ENCODE measurements at places on chromosomes 16 and 17.
A peak's percentile ranks its signal among the peaks of the same experiment; 100 is the strongest.

DNA sequence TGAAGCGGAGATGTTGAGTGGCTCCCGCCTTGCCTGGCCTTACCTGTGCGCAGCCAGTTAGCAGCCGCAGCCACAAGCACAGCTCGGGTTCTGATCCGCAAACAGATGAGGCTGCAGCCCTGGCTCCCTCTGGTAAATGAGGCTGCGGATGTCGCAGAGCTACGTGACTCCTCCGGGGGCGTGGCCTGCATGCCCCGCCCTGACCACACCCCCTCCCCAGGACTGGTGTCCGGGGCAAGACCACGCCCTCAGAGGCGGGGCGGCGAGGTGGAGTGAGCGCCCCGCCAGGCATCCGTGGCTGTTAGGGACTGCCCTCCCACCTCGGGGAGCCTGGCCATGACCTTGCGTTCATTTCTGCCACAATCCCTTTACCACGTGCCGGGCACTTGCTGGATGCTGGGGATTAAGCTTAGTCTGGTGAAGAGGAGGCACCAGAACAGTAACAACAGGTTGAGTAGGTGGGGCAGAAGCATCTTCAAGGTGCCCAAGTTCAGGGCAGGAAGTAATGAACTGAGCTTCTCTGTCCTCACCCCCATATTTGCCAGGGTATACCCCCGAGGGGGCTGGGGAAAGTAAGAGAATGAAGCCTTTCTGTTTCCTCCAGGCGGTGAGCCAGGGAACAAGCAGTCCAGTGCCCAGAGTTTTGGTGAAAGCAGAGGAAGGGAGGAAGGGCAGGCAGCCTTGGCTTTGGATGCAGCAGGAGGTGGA is at the start of gene ALDOC:
Gene ALDOC (minus strand): TSS at position 138 of the 708 bp plus-strand sequence. CDS start 1,363 bp downstream, outside the sequence.
- peak; percentile 99 for DNase-seq

GRCh38 chr16:13988038-13988437 is 68.1 kb downstream of the ERCC4 start:
- DNase-seq: no peak

DNA sequence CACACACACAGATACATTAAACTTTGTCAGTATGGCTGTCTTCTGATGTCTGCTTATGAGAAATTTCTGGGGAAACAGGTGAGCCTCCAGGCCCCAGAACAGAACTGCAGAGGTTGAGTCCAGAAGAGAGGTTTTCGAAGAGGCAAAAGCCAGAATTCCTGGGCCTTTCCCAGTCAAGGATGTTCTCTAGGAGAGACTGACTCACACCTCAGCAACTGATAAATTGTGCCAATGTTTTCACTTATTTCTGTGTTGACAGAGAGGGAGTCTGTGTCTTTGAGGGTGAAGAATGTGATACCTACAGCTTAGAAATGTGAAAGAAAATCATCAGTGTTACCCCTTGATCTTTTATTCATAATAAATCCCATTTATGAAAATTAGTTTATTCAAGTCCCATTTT is 30.3 kb downstream of the LDHD start:
- no peak for DNase-seq

DNA sequence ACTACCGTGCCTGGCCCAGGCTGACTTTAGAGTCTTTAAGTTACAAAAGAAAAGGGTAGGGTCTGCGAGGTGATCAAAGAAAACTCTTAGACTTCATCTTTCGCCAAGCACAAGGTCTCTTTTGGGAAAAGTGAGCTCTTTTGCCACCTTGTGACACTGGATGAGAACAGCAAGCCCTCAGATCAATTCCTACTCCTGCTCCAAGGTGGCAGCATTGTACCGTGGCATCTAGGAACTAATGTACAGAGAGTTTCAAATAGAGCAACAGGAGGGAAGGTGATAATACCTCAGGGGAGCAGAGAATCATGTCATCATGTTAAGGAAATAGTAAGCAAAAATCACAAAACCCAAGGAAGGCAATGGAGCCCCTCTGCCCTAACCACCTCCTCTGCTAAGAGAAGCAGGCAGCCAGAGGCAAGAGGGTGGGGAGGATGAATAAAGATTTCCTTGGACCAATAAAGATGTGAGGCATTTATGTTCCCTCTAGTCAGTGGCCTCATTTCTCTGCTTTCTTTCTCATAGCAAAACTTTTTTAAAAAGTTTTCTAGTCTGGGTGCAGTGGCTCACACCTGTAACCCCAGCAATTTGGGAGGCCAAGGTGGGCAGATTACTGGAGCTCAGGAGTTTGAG is 2.1 kb upstream of the C17orf78 start:
- DNase-seq: peak; percentile 83

DNA sequence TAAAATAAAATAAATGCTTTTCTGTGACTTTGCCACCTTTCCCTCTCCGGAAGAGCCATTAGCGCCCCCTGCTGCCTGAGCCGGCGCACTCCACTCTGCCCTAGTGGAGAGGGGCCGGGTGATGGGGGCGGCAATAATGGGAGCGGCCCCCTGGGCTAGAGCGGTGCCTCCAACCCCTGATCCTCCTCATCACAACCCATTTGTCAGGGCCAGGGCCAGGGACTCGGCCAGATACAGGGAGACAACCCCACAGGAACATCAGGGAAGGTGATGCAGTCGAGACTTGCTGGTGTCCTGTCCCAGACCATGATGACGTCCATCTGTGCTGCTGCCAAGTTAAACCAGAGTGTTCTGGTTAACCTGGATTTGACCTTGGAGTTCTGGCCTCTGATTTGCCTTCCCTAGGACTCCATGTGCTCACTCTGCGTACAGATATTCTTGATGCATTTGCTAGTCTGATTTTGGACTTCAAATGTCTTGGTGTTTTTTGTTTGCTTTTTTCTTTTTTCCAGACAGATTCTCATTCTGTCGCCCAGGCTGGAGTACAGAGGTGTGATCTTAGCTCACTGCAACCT is 46.1 kb upstream of the BPTF start:
- peak; percentile 51 for DNase-seq

GRCh38 chr16:51797669-51798259 is 646.7 kb upstream of the SALL1 start:
- no peak for DNase-seq

DNA sequence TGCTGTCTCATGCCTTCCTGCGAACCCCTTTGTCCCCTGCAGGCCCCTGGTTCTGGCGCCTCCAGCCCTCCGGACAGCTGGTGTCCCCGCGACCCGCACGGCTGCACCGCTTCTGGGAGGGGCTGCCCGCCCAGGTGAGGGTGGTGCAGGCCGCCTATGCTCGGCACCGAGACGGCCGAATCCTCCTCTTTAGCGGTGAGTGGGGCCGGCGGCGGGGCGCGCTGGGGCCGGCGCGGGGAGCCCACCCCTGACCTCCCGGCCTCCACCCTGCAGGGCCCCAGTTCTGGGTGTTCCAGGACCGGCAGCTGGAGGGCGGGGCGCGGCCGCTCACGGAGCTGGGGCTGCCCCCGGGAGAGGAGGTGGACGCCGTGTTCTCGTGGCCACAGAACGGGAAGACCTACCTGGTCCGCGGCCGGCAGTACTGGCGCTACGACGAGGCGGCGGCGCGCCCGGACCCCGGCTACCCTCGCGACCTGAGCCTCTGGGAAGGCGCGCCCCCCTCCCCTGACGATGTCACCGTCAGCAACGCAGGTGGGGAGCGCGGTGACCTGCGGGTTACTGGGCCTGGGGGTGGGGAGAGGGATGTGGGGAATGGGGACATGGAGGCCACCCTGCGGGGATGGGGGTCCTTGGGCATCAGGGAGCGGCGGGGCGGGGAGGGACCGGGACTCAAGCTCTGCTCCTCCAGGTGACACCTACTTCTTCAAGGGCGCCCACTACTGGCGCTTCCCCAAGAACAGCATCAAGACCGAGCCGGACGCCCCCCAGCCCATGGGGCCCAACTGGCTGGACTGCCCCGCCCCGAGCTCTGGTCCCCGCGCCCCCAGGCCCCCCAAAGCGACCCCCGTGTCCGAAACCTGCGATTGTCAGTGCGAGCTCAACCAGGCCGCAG is 7.1 kb upstream of the IL32 start:
- DNase-seq: peak; percentile 73

DNA sequence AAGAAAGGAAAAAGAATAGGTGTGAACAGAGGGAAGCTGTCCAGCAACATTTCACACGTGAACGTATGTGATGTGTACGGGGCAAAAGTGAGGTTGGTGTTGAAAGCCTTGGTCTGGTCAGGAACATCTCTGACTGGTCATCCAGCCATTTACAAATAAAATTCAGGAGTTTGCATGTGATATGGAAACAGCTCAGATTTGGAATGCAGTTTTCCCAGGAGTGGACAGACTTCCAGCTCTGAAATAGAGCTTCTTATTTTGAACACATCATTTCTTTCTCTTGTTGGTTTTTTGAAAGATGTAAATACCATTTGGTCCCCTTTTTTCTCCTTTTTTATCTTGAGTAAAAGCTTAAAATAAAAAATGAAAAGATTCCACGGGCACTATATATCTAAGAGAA is 566.2 kb upstream of the ZFHX3 start:
- no peak for DNase-seq

DNA sequence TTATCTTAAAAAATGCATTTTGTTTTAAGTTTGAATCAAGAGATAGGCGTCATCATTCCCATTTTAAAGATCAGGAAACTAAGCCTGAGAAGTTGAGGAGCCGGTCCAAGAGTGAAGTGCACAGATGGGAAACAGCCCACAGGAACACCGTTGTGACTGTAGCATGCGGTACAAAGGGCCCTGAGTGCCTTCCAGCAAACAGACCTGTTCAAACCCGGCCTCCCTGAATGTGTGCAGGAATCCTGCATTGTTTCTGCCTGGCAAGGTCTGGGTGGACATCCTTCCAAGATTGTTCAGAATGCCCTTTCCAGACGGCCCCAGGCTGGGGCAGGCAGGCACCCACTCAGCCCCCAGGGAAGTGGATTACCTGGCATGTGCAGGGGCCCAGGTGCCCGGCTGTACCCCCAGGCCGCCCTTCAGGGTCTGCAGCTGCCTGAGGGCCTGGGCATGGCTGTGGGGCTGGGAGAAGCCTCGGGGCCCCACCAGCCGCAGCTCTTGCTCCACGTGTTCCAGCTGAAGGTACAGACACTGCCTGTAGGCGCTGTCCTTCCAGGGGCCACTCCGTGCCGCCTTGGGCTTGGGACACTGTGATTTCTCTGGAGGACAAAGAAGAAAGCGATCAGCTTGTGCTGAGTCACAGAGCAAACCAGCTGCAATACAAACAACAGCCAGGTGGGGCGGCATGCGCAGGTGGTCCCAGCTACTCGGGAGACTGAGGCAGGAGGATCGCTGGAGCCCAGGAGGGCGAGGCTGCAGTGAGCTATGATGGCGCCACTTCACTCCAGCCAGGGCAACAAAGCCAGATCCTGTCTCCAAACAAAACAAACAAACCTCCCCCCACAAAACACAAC is 45.0 kb upstream of the GCSH start:
- no peak for DNase-seq

DNA sequence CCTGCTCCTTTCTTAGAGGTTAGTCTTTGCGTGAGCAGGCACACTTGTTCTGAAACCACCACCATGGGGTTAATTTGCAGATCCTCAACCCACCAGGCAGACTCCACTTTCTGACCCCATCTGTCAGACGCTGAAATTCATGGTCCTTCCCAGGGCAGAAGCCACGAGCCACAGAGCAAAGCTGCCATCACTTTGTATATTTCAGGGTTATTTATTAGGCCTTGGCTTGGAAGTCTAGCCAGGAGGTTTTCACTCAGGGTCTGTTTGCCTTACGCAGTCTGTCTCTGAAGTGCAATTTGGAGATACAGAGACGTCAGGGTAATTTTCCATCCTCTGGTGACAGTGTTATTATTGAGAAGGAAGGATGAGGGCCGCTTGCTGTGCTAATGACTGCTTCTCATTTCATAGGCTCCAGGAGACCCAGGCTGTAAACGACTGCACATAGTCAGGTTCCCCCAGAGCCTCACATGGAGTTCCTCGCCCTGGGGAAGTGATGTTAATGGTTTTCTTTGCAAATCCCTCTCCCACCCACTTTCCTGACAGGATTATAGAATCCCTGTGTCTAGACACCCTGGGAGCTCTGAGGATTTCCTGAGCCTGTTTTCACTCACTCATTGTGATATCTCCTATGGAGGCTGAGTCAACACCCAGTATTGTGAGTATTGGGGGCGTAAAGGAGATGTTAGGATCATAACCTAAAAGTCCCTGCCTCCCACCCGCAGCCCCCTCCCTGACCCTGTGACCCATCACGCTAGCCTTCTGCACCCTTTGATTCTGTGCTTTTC is 269.0 kb downstream of the ABCC12 start:
- DNase-seq: no peak

- no peak for DNase-seq
Measured at GRCh38 chr17:17787568-17787967, 49.2 kb downstream of the SREBF1 start.

- DNase-seq: no peak
Measured at GRCh38 chr16:12558641-12559040, 245.0 kb downstream of the CPPED1 start.

DNA sequence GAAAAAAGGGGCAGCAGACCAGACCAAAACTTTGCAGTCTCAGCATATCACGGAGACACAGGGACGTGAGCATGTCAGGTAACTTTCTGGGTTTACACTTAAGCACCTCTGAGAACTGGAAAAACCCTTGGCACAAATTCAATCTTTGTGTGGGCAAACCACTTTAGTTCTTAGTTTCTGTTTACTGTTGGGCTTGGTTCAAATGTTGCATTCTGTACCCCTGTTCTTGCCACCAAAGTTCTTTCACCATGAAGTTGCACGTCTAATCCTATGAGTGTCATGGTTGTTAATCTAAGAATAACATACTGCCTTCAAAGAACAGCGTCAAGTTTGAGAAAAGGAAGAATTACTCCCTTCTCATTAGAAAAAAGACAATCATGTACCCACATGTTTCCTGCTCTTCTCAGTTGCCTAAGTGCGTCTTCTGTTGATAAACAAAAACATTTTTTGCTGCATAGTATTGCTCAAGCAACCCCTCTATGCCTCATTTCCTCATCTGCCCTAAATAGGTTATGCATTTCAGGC is 11.6 kb downstream of the KRT33A start:
- no peak for DNase-seq

- no peak for DNase-seq
Measured at GRCh38 chr17:6512552-6512951, 43.8 kb downstream of the PITPNM3 start.

GRCh38 chr17:39092692-39093230 is 58.7 kb downstream of the PLXDC1 start:
- no peak for DNase-seq

- no peak for DNase-seq
Measured at GRCh38 chr17:31466096-31466760, 74.8 kb downstream of the RAB11FIP4 start.

DNA sequence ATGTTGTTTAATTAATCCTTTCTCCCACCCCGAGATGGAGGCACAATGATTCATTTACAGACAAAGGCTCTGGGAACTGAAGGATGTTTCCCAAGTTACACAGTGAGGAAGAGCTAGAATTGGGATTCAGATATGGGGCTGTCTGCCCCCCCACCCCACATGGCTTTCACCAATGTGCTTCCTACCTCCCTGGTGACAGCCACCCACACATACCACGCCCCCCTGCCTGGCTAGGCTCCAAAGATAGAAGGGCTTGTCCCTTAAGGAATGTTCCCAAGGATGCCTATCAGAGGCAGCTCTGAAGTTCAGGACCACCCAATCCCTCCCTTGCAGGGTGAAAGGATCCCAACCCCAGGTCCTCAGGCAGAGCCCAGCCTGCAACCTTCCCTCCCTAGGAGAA is 32.9 kb downstream of the CFAP20 start:
- DNase-seq: no peak

GRCh38 chr16:49419006-49419405 is 45.4 kb downstream of the C16orf78 start:
- DNase-seq: no peak

GRCh38 chr17:3527896-3528295 is 29.7 kb downstream of the TRPV3 start:
- DNase-seq: no peak
